ENCODE measurements at places on chromosomes 7 and 10.

DNA sequence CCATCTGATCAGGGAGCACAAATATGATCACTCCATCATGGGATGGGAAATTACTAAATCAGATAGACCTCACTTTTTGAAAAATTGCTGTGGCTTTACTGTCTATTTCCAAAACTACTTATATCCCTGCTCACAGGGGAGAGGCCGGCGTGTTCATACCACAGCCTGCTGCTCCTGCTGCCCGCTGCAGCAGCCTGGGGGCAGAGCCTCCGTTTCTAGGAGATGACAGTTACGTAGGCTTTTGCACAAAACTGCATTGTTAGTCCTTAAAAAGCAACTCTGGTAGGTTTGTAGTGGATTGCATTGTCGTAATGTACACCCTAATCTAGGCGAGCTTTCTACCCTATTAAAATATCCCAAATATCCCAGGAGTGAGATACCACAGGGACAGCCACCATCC is 203.7 kb downstream of the EBF3 start:
- no peak for DNase-seq

- DNase-seq: no peak
These were observed 4.9 kb upstream of the MCU start for GRCh38 chr10:72687035-72687434.

DNA sequence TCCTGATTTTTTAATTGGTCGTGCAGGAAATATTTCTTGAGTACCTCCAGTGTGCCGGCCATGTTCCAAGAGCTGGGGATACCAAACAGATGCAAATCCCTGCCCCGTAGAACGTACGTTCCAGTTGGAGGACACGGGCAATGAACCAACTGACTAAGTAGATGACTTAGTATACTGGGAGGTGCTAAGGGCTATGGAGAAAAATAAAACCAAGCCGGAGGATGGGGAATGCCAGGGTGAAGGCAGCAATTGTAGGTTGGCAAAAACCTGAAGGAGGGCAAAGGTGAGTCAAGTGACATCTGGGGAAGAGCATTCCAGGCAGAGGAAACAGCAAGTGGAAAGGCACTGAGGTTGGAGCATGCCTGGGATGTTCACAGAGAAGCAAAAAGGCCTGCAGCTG is 6.8 kb upstream of the VSIR start:
- DNase-seq: no peak

GRCh38 chr10:93319896-93320295 is 162.2 kb downstream of the MYOF start:
- peak; percentile 72 for DNase-seq

DNA sequence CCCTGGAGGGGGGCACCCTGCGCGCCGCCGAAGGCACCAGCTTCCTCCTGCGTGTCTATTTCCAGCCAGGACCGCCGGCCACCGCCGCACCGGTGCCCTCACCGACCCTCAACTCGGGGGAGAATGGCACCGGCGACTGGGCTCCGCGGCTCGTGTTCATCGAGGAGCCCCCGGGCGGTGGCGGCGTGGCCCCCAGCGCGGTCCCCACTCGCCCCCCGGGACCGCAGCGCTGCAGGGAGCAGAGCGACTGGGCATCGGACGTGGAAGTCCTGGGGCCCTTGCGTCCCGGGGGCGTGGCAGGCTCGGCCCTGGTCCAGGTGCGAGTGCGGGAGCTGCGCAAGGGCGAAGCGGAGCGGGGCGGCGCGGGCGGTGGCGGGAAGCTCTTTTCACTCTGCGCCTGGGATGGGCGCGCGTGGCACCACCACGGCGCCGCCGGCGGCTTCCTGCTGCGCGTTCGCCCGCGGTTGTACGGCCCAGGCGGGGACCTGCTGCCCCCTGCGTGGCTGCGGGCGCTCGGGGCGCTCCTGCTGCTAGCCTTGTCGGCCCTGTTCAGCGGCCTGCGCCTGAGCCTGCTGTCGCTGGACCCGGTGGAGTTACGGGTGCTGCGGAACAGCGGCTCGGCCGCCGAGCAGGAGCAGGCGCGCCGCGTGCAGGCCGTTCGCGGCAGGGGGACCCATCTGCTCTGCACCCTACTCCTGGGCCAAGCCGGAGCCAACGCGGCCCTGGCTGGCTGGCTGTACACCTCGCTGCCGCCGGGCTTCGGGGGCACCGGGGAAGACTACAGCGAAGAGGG is 594 bp downstream of the CNNM1 start:
- DNase-seq: no peak

DNA sequence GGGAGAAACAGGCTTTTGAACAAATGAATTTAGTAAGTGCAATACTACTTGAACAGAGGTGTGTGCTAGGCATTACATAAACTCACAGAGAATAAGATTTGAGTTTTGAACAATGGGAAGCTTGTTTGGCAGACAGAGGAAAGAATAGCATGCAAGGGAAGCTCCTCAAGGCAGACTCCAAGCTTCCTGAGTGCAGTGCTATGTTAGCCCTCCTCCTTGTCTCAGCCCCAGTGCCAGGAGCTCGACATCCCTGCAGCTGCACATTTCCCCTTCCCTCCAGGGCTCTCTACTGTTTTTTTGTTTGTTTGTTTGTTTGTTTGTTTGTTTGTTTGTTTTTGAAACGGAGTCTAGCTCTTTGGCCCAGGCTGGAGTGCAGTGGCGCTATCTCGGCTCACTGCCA is 237.5 kb downstream of the IPMK start:
- no peak for DNase-seq

GRCh38 chr10:97222326-97222961 is 36.7 kb upstream of the SLIT1 start:
- no peak for DNase-seq

- DNase-seq: no peak
These were observed 22.6 kb downstream of the SEPTIN7 start for GRCh38 chr7:35823440-35823839.

DNA sequence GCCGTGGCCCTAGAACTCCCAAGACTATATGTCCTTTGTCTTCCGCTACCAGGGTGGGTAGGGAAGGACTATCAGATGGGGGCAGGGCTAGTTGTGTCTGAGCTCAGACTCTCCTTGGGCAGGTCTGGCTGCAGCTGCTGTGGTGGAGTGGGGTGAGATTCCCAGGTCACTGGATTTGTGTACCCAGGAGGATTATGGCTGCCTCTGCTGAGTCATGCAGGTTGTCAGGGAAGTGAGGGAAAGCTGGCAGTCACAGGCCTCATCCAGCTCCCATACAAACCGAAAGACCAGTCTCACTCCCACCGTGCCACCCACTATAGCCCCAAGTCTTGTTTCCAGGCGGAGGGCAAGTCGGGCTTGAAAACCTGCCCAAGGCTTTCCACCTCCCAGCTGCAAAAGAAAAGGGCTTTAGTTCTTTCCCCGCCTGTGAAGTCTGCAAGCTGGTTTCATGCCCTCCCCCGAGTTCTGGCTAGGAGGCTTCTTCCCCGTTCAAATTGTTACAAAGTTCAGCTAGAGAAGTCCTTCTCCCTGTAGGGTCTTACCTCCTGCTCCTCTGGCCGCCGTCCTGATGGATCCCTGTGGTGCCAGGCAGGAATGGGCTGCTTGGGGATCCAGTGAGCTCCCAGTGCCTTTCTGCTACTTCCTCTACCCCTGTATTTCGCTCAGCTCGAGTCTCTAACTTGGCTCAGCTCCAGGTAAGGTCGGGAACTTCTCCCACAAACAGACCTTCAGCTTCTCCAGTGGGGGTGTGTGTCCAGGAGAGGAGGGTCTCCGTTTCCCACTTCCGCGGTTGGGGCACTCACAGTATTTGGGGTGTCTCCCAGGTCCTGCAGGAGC is 106.8 kb upstream of the FGL2 start:
- DNase-seq: no peak

- no peak for DNase-seq
These were observed 39.8 kb downstream of the FOXL3 start for GRCh38 chr7:329691-330281.

GRCh38 chr10:30828680-30829079 is 199.1 kb upstream of the LYZL2 start:
- no peak for DNase-seq

DNA sequence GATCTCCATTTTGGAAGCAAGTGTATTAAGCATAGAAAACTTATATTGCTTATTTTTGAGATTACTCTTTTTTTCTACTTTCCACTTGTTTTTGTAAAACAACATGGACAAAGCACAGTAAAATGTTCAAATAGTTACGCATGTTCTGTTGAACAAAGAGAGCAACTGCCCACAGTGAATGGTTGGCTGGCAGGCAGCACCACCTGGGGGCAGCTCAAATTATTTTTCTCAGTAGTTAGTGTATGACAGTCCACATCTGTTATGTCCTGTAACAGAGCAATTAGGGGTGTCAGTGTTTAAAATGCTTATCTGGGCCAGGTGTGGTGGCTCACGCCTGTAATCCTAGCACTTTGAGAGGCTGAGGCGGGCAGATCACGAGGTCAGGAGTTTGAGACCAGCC is 46.1 kb upstream of the CACUL1 start:
- no peak for DNase-seq

GRCh38 chr7:149027055-149027454 is 1.2 kb downstream of the PDIA4 start:
- no peak for DNase-seq

- DNase-seq: no peak
These were observed 66.1 kb upstream of the AQP1 start for GRCh38 chr7:30845426-30846135.

DNA sequence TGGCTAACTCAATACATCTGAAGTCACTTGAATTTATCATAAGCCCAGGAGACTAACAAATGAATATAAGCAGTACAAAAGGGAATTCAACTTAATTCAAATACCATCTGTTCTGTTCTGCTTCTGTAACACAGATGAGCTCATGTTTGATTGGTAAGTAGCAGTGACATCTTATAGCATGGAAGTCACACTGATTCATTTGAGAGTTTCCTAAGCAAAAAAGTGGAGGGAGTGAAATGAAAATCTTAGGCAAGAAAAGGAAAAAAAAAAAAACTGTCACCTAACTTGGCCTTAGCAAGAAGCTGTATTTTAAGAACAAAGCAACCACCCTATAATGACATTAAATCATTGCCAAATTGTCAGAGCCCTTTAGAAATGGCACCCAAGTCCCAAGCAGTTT is 49.5 kb downstream of the SMURF1 start:
- DNase-seq: no peak

- no peak for DNase-seq
These were observed 123.1 kb upstream of the RHEB start for GRCh38 chr7:151642746-151643145.

GRCh38 chr7:114567416-114567815 is 152.8 kb downstream of the FOXP2 start:
- DNase-seq: peak; percentile 29

GRCh38 chr10:63515002-63515763 is 6.0 kb upstream of the REEP3 start:
- DNase-seq: no peak

- DNase-seq: no peak
These were observed 48.6 kb upstream of the SKAP2 start for GRCh38 chr7:26912933-26913536.

- DNase-seq: no peak
These were observed 1.8 kb downstream of the TSC22D4 start for GRCh38 chr7:100476903-100477870.

DNA sequence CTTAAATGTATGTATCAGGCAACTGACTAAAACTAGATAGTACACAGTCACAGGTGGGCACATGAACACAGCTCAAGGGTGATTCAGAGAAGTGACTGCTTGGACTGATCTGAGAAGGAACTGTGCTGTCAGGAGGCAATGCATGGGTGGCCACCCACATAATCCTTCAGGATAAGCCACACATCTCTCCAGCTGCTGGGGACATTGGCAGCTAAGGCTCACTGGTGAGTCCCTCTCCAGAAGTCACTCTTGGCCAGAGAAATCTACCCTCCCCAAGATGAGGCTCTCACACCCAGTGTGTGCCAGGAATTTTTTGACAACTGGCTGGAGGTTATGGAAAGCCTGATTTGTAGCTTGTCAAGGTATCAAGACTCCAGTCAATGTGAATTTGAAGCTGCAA is 302.4 kb upstream of the NEBL start:
- no peak for DNase-seq

DNA sequence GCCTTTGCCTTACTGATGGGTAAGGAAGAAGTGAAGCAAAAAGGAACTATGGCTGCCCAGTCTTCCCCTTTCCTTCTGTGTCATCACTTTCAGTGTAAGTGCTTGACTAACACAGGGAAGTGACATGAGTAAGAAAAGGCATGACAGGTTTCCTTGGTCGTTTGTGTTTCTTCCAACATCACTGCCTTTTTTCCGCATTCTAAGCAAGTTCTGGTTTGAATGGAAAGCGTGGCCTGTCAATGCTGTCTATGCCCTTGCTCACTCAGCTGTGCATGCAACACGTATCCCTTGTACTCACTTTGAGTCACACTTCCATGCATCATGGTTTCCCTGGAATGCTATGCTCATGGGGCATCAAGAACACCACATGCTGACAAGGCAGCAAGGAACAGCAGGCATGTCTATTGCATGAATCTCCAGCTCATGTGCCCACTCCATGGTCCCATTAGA is 111.8 kb downstream of the OAT start:
- no peak for DNase-seq

DNA sequence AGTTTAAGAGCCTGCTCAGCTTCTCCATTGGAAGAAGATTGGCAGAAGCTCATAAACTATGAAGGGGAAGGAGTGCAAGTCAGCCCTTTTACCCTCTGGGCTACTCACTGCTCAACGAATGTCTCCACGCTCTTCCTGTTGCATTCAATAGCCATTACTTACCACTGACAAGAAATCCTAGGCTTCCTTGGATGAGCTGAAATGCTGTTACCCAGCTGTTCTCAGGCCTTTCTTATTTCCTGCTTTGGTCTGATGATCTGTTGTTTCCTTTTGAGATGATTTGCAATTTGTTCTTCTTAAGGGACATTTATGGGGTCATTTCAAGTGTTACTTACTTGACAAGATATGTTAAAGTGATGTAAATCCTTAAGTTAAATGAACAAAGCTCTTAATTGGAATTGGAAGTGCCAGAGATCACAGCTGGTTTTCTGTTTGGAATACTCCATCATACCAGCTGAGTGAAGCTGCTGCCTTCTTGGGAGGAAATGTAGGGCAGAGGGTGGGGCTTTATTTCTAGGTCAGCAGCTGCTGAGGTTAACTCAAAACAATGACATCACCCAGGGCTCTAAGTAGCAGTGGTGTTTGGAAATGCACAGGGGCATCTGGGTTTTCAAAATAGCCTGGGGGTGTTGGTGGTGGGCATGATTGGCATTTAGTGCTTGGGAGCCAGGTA is 170.0 kb downstream of the PRKCQ start:
- DNase-seq: no peak

DNA sequence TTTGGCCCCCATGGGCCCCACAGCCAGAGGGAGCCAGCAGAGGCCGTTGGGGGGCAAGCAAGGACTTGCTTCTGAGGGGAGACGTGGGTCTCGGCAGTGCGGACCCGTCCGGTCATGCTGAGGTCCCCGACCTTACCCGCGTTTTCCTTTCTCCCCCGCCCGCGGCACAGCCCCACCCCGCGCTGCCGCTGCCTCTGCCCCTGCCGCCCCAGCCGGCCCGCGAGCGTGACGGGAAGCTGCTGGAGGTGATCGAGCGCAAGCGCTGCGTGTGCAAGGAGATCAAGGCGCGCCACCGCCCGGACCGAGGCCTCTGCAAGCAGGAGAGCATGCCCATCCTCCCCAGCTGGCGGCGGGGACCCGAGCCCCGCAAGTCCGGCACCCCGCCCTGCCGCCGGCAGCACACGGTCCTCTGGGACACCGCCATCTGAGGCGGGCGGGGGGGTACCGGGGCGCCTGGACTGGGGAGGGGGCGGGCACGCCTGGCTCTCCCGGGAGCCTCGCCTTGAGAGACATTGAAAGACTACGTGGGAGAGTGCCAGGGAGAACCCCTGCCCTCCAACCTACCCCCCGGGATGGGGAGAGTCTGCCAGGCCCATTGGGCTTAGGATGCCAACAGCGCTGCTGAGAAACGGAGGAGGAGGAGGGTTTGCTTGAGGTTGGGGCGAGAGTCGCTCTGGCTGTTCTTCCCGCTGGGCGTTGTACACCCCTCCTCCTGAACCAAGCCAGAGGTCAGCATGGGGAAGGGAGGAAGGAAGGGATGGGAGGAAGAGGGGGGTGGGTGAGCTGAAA is 9.9 kb downstream of the NYAP1 start:
- no peak for DNase-seq
